Psoas muscle (tissue), 8 donors: ENCODE measurements at places on chromosomes 16 and 17.

DNA sequence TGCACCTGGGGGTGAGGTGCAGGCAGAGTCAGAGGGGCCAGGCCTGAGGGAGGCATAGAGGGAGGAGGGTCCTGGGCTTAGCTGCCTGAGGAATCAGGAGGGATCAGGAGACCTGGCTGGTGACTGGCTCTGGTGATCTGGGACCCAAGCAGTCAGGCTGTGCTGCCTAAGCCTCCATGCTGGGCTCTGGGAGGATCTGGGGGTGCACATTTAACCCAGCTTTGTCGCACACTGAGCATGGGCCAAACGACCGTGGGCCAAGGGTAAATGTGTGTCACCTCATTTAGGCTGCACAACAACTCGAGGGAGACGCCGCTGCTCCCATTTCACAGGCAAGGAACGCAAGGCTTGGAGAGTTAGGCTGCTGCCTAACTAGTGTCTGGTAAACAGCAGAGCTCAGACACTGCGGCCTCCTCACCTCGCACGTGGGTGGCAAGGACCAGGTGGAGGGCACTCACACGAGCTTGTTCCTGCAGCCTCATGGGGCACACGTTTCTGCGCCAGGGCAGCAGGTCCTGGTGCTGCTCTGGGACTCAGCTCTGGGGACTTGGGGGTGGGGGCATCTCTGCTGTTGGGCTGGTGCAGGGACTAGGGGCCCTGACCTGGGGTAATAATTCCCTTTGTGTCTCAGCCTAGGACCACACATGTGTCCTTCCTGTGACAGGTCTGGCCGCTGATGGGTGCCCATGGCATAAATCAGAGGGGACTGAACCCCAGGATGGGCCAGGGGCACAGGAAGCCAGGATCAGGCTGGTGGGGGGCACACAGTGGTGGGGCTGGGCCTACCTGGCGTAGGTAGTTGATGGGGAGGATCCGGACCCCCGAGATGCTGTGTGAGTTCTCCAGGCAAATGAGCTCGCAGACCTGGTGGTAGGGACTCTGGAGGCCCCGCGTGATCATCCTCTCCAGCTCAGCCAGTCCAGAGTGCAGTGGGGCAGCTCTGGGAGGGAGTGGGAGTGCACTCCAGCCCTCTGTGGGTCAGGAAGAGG lies 18.7 kb downstream of the TMEM235 start:
- no peaks in the 10 kb centered on the region for H3K36me3 ChIP-seq
- peak overlapping the region; percentile 41 for H3K4me3 ChIP-seq
- peaks cover 13% of the 10 kb centered on the region for H3K4me1 ChIP-seq
- H3K27me3 ChIP-seq: no peaks in the 10 kb centered on the region
- no peak for DNase-seq

GRCh38 chr17:71068408-71068750 lies 899.0 kb downstream of the KCNJ2 start:
- H3K4me1 ChIP-seq: no peaks in the 10 kb centered on the region
- no peak overlapping the region for H3K4me3 ChIP-seq
- no peak overlapping the region for H3K27ac ChIP-seq

DNA sequence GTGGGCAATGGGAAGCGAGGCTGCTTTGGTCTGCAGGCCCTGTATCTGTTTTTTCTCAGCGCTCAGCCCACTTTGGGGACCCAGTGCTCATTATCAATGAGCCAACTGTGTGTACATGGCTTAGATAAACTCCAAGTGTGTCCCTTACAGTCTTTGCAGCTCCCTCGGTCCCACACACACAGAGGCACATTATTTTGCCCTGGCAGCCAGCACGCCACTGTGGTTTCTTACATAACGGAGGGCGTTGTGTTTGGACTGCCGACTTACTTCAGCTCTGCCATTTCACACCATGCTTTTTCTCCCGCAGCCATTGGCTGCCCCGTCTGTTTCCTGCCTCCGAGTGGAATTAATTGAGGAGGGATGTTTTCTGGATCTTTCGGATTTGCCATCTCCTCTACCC lies 56.5 kb upstream of the CLEC18A start:
- peaks cover 6% of the 10 kb centered on the region for H3K4me1 ChIP-seq
- no peak for DNase-seq

DNA sequence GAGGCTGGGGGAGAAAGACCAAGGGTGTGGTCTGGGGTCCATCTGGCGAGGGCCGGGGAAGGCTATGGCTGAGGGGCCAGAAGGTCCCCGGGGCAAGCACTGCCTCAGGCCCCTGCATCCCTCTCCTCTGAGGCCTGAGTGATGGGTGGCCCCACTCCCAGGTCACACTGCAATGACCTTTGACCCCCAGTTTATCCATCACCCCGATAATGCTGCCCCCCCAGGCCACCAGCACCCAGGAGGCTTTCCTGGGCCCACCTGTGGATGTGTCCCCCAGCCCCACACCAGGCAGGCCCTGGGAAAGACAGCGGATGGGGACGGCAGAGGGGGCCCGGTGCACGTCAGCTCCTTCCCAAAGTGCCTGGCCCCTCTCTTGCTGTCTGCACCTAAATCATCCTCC lies 22.5 kb upstream of the CACNA1H start:
- H3K27me3 ChIP-seq: no peaks in the 10 kb centered on the region
- H3K4me1 ChIP-seq: no peaks in the 10 kb centered on the region
- H3K27ac ChIP-seq: no peak overlapping the region
- H3K4me3 ChIP-seq: no peak overlapping the region

DNA sequence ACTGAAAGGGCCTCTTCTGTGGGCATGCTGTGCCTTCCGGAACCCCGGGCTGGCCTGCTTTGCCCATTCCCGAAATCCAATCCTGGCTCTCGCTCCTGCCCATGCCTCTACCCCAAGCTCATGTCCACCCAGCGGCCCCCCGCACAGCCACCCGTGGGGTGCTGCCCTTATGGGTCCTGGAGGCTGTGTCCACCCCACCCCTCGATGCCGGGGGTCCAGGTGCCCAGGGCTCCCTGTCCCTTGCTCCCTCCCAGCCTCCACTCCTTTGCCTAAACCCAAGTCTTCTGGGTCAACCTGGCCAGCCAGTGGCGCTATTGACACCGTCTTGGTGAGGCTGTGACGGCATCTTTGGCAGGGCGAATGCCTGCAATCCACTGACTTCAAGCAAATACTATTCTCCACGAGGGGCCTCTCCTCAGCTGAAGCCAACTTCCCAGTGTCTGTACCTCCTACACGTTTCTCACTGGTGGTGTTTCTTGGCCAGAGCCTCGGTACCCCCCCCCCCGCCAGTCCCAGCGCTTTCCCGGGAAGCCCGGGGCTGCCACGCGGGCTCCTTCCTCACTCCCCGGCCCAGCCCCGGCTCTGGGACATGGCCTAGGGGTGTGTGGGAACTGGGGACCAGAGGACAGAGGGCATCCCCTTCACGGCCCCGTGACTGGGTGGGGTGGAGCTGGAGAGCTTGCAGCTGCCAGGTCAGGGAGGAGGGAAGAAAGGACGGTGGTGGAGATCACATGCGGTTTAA lies 12.2 kb upstream of the DUS1L start:
- H3K36me3 ChIP-seq: peaks cover 39% of the 10 kb centered on the region
- no peaks in the 10 kb centered on the region for H3K27me3 ChIP-seq

- H3K36me3 ChIP-seq: no peaks in the 10 kb centered on the region
- no peak for DNase-seq
- no peaks in the 10 kb centered on the region for H3K27me3 ChIP-seq
- peak overlapping the region; percentile 97 for H3K27ac ChIP-seq
Measured at GRCh38 chr17:45146890-45147580, 1.2 kb upstream of the HEXIM1 start.

- no peaks in the 10 kb centered on the region for H3K27me3 ChIP-seq
- DNase-seq: peak; percentile 78
- H3K4me3 ChIP-seq: peak overlapping the region; percentile 77
- H3K27ac ChIP-seq: no peak overlapping the region
- H3K36me3 ChIP-seq: no peaks in the 10 kb centered on the region
Measured at GRCh38 chr17:8125154-8125946, 1.4 kb upstream of the HES7 start.

DNA sequence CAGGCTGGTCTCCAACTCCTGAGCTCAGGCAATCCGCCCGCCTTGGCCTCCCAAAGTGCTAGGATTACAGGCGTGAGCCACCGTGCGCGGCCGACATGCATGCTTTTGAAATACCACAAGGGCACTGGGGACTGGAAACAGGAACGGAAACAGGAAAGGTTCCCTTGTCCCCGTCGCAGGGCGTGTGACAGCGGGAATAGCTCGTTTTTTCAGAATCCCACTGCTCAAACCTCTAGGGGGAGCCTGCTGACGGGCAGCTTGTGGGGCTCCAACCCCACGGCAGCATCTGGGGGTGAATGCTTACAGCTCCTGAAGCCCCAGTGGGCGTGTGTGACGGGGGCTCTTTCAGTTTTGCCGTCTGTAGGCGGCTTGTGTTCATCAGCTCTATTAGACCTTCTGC lies 18.8 kb upstream of the ASGR2 start:
- no peaks in the 10 kb centered on the region for H3K27me3 ChIP-seq
- no peaks in the 10 kb centered on the region for H3K36me3 ChIP-seq
- no peak overlapping the region for H3K27ac ChIP-seq
- H3K4me3 ChIP-seq: no peak overlapping the region
- H3K4me1 ChIP-seq: no peaks in the 10 kb centered on the region

DNA sequence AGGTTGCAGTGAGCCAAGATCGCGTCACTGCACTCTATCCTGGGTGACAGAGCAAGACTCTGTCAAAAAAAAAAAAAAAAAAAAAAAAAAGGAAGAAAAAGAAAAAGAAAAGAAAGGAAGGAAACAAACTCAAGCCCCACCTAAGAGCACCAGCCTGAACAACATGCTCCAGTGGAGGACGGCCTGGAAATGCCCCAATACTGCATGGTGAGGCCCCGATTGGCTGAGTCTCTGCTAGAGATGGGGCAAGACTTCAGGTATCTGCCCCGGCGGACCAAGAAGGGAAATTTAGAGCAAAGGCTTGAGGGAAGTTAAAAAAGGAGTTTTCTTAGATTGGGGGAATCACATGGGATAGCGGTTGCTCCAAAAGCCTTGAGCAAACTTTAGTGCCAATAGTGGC lies 10.4 kb upstream of the ZNF652 start:
- DNase-seq: no peak
- H3K4me1 ChIP-seq: no peaks in the 10 kb centered on the region
- H3K4me3 ChIP-seq: no peak overlapping the region
- no peaks in the 10 kb centered on the region for H3K36me3 ChIP-seq
- no peaks in the 10 kb centered on the region for H3K27me3 ChIP-seq
- no peak overlapping the region for H3K27ac ChIP-seq

GRCh38 chr17:82269882-82270500 lies 3.5 kb downstream of the CSNK1D start:
- H3K36me3 ChIP-seq: peaks cover 3% of the 10 kb centered on the region
- H3K4me3 ChIP-seq: no peak overlapping the region
- peak overlapping the region; percentile 81 for H3K27ac ChIP-seq
- peaks cover 72% of the 10 kb centered on the region for H3K4me1 ChIP-seq
- H3K27me3 ChIP-seq: no peaks in the 10 kb centered on the region

DNA sequence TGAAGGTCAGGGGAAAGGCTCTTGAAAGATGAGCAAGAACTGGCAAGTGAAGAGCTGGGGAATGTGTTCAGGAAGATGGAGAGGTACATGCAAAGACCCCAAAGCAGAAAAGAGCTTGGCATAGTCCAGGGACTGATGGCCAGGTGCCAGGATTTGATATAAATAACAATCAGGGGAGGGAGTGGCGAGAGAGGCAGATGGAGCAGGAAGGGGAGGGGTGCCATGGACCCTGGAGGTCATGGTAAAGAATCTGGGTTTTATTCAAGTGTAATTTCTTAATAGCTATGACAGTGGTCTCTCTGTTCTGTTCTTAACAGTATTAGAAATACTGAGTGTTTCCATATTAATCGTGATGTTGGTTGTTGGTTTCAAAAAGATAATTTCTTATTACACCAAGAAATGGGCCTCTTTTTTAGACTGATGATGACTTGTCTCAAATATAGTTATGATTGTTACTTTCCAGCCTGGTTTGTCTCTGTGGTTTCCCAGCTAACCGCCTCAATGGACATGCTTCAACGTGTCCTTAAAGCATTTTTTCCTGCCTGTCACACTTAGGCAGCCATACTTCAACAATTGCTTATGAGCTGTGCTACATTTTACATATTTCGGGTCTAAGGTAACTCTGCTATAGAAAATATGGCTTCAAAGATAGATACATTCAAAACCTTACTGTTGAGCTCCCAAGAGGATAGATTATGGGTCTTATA lies 49.4 kb downstream of the MYH10 start:
- H3K4me3 ChIP-seq: no peak overlapping the region
- DNase-seq: no peak
- no peaks in the 10 kb centered on the region for H3K27me3 ChIP-seq
- H3K4me1 ChIP-seq: no peaks in the 10 kb centered on the region
- H3K36me3 ChIP-seq: no peaks in the 10 kb centered on the region

- H3K27ac ChIP-seq: peak overlapping the region; percentile 49
- H3K4me3 ChIP-seq: no peak overlapping the region
- DNase-seq: peak; percentile 72
Measured at GRCh38 chr17:77400445-77400870, 259.7 kb downstream of the SEC14L1 start.

GRCh38 chr16:87165151-87165550 lies 152.0 kb downstream of the C16orf95 start:
- H3K4me3 ChIP-seq: no peak overlapping the region
- no peaks in the 10 kb centered on the region for H3K4me1 ChIP-seq
- H3K27me3 ChIP-seq: no peaks in the 10 kb centered on the region
- no peaks in the 10 kb centered on the region for H3K36me3 ChIP-seq
- DNase-seq: no peak

DNA sequence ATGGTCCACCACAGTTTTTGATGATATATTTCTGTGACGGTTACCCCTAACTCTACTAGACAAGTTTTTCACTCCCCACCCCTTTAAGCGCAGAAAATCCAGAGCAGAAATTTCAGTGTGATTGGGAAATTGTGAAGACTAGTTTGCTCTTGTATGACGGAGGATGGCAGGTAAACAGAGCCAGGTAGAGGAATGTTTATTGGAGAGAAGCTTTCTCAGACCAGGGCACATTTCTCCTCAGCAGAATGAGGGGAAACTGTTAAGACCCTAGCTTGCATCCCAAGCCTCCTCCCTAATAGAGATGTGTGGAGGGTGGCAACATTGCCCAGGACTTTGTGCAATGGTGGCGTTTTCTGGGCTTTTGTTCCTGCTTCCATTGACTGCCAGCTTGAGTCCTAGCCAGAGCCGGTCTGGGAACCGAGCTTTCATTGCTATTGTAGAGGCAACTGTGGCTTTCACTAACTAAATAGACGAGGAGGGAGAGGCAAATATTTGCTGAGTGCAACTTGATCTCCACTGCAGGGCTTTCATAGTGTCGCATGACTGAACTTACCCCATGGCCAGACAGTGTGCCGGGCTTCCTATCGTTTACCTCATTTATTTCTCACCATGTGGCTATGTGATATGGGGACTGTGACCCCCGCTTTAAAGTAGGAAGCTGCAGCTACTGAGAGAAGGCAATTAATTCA lies 159.6 kb upstream of the MPHOSPH6 start:
- H3K36me3 ChIP-seq: no peaks in the 10 kb centered on the region
- H3K27me3 ChIP-seq: no peaks in the 10 kb centered on the region
- DNase-seq: no peak
- no peak overlapping the region for H3K4me3 ChIP-seq
- H3K27ac ChIP-seq: no peak overlapping the region

GRCh38 chr17:68961214-68961882 lies 6.2 kb upstream of the ABCA8 start:
- H3K27me3 ChIP-seq: no peaks in the 10 kb centered on the region
- no peaks in the 10 kb centered on the region for H3K4me1 ChIP-seq
- H3K27ac ChIP-seq: no peak overlapping the region
- peak; percentile 27 for DNase-seq
- H3K36me3 ChIP-seq: no peaks in the 10 kb centered on the region

- DNase-seq: no peak
- H3K4me3 ChIP-seq: no peak overlapping the region
- H3K27me3 ChIP-seq: no peaks in the 10 kb centered on the region
- H3K4me1 ChIP-seq: no peaks in the 10 kb centered on the region
Measured at GRCh38 chr16:5882087-5882640, 784.6 kb upstream of the EEF2KMT start.
